ENCODE measurements at places on chromosomes 1 and 21.

GRCh38 chr1:217674028-217674729, 43.0 kb downstream of the SPATA17 start:
- no peak for DNase-seq

DNA sequence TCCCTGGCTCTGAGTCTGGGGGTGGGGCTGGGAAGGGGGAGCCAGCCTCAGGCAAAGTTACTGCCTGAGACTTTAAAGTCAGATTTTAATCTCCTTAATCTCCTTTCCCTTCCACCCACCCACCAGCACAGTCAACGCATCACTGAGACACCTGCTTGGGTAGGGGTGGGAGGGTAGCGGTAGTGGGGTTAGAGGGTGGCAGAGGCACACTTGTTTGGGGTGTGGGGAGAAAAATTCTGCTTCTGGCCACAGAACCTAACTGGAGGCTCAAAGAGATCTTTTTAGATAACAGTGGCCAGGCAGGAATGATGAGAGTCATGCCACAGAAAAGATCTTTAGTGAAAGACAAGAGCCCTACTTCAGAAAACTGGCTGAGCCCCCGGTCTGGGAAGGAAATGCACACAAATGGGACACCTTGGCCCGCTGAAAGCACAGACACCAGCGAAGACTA, 44.1 kb downstream of the CD247 start:
- no peak for DNase-seq

DNA sequence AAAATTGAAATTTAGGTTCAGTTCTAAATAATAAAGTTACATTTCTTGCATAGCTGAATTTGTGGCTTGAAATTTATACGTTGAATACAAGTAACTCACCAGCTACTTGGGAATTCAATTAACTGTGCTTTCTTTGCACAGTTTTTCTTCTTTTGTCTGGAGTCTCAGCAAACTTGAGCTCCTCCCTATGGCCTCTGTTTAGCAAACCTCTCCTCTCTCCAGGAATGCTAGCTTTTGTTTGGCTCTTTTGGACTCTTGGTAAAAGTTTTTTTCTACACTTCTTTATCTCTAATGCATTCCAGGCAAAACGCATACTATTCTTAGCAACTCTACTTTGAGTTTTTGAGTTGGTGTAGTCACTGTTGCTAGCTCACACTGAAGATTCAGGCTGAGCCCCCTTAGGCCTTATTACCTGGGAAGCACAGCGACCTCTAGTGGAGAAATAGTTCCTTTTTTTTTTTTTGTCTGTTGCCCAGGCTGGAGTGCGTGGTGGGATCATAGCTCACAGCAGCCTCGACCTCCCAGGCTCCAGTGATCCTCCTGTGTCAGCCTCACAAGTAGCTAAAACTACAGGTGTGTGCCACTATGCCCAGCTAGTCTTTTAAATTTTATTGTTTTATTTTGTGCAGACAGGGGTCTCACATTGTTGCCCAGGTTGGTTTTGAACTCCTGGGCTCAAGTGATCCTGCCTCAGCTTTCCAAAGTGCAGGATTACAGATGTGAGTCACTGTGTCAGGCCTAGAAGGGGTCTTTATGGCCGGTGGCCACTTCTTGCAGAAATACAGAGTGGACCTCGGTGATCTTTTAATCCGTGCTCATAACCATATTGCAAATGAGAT, 61.7 kb downstream of the CASQ2 start:
- peak; percentile 57 for DNase-seq

GRCh38 chr1:229023651-229024300, 247.1 kb upstream of the RAB4A start:
- no peak for DNase-seq

GRCh38 chr1:186750257-186750656, 70.0 kb upstream of the PTGS2 start:
- DNase-seq = no peak

GRCh38 chr1:48960320-48960719, 183.6 kb upstream of the BEND5 start:
- no peak for DNase-seq

DNA sequence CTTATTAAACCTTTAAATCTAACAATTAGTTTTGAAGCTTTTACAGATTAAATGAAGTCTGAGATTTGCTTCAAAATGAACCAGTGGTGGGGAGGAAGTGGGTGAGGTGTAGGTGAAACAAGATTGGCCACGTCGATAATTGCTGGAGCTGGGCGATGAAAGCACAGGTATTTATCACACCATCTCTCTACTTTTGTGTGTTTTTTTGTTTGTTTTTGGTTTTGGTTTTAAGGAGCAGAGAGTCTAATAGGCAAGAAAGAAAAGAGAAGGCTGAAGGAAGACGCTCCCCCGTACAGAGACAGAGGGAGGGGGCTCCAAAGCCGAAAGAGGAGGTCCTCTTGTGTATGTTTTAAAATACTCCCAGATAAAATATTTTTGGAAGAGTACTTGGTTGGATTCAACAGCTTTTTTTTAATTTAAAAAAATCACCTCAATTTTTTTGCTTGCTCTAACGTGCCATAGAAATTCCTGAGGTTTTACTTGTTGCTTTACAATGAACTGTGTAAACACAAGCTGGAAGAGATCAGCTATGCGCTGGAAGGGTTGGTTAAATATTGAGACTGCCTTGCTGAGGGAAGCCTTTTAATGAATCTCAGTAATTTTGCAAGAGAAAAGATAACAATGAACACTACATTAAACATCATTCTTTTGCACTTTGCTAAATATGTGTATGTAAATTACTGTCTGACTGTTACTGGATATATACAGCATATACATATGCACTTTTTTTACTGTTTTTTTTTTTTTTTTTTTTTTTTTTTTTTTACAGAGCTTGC, 6.7 kb upstream of the LGALS8 start:
- no peak for DNase-seq

DNA sequence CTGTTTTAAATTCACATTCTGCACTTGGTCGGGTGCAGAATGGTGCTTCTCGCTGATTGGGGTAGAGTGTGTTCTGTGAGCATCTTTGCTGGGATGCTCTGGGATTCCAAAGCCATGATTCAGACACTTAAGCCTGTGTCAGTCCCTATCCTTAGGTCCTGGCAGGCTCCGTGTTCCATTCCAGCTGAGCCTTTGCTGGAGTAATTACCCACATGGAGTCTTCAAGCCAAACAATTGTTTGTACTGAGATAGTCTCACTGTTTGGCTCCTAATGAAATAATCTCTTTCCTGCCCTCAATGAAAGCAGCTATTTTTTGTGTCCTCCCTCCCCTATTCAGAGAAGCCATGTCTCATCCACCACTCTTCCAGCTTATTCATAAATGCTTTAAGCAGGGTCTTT, 18.7 kb downstream of the SMAP2 start:
- no peak for DNase-seq

- peak; percentile 43 for DNase-seq
Observed at GRCh38 chr1:93042187-93043056, 36.7 kb upstream of the MTF2 start.

DNA sequence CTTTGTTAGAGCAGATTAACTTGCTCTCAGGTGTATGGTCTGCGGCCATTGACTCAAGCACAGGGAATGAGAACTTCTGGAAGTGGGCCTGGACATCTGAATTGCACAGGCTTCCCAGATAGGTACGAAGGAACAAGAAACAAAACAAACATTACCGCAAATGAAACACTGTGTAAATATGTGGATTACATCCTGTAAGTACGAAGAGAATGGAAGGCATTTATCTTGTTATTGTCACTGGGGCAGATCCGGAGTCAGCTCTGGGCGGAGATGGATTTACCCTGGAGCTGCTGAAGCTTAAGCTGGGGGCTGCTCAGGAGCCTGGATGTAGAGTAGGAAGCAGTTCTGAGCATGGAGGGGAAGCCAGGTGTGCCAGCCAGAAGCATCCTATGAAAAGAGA, 6.8 kb downstream of the HES2 start:
- DNase-seq = no peak

GRCh38 chr1:101237229-101237837, 514 bp downstream of the S1PR1 start:
- no peak for DNase-seq

- peak; percentile 75 for DNase-seq
Observed at GRCh38 chr1:167454894-167455785, 63.2 kb downstream of the CD247 start.

DNA sequence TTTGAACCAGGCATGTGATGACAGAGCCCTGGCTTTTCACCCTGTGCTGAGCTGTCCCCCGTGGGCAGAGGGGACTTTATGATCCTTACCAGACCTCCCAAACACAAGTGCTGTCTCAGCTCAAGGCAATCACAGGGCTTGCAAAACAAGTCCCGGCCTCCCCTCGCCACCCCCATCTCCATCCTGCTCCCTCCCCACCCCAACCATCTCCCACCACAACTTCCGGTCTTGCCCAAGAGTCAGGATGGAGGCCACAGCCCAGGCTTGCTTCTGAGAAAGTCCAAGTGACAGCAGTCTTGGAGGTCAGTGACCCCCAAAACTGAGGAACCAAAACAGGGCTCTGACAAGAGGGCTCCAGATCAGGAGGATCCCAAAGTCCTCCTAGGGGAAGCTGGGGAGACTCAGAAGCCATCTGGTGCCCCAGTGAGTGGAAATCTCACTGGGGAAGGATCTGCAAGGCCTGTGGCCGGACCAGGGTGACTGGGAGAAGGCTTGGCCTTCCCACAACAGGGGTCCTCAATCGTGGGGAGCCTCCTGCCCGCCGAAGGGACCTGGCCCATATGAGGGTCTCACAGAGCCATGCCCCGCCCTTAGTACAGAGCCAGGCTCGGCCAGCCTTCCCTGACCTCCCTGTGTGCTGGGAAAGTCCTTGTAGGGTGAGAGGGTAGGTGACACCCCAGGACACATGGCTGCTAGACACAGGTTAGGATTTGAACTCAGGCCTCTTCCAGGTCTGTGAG, 4.5 kb upstream of the SDC3 start:
- DNase-seq = no peak

- DNase-seq = no peak
Observed at GRCh38 chr21:40231979-40232378, 364.7 kb downstream of the PCP4 start.

DNA sequence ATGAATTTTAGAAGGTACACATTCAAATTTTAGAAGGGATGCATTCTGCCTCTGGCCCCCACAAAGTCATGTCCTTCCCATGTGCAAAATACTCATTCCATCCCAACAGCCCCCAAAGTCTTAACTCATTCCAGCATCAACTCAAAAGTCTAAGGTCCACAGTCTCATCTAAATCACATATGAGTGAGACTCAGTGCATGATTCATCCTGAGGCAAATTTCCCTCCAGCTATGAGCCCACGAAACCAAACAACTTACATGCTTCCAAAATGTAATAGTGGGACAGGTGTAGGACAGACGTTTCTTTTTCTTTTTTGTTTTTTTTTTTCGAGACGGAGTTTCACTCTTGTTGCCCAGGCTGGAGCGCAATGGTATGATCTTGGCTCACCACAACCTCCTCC, 12.5 kb upstream of the WNT2B start:
- no peak for DNase-seq

DNA sequence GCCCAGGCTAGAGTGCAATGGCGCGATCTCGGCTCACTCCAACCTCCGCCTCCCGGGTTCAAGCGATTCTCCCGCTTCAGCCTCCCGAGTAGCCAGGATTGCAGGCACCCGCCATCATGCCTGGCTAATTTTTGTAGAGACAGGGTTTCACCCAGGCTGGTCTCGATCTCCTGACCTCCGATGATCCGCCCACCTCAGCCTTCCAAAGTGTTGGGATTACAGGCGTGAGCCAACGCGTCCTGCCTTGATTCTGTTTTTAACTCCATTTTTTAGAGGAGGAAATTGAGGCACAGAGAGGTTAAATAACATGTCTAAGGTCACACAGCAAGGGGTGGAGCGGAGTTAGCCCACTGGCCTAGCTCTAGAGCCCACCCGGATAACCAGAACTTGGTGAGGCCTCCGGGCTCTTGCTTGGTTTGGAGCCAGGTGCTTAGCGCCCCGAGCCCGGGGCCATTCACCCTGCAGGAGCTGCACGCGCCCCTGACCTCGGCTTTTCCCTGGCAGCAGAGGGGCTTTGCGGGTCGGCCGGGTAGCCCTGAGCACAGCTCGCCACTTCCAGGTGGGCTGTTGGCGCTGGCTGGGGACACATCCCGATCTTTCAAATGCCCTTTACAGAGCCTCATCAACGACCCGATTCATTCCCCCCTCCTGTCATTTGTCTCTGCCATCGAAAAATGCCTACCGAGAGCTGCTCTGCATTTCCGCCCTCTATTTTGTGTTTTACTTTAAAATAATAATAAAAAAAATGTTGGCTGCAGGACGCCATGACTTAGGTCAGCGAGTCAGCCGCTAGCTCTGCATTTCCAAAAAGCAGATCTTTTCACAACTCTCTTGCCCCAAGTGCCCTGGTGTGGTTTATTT, 11.2 kb downstream of the SIM2 start:
- no peak for DNase-seq

DNA sequence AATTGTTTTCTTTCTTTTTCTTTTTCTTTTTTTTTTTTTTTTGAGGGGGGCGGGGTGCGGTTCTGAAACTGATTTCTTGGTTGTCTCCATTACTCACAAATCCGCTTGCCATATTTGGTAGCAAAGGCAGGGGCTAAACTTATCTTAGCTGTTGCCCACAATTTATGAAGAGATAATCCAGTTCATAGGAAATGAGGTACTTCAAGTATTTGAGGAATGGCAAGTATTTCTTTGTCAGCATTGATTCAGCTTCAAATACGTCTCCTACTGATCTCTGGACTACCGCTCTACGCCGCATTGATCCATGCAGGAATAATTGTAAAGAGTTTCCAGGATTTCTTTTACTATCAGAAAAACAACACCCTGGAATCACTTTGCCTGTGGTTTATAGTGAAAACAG, 289.2 kb upstream of the DPYD start:
- no peak for DNase-seq

DNA sequence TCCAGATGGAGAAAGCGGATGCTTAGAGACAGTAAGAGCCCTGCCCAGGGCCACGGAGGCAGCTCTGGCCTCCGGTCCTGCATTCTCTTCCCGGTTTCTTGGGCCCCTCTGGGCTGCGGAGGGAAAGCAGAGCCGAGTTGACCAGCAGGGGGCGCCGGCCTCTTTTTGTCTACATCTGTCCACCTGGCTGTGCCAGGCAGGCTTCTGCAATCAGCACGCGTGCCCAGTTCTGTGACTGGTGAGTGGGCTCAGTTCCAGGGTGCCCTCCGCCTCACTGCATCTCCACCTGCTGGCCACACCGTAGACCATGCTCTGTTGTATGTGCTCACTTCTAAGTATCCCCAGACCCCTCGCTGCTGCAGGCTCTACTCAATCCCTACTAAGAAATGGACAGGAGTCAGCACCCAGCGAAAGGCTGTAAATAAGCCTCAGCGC, 6.7 kb upstream of the HUNK start:
- DNase-seq = peak; percentile 73

- no peak for DNase-seq
Observed at GRCh38 chr1:12539705-12540579, 78.1 kb downstream of the DHRS3 start.

GRCh38 chr1:164774819-164775654, 216.1 kb downstream of the PBX1 start:
- no peak for DNase-seq

All from OCI-LY7 (cell line).